ENCODE measurements at places on chromosomes 11 and 22.

DNA sequence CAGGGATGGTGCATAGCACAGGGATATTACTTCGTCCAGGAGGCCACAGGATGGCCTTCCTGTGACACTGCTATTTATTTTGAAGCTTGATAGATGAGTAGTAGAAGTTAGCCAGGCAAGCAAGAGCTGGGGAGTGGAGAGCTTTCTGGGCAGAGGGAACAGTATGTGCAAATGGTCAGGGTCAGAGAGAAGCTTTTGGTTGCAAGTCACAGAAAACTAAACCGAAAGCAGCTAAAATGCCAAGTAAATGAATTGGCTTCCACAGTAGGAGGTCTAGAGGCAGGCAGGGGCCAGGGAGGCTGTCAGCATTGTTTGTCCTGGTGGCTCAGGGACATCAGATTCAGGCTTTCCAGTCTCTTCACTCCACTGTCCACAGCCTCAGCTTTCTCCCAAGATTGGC lies 247.5 kb downstream of the GRIK4 start:
- no peak overlapping the region for H3K4me3 ChIP-seq
- H3K27ac ChIP-seq: no peak overlapping the region
- no peak for DNase-seq
- no peaks in the 10 kb centered on the region for H3K36me3 ChIP-seq
- no peaks in the 10 kb centered on the region for H3K27me3 ChIP-seq
- no peaks in the 10 kb centered on the region for H3K4me1 ChIP-seq

GRCh38 chr11:120400564-120401364 lies 64.6 kb downstream of the ARHGEF12 start:
- no peak overlapping the region for H3K27ac ChIP-seq
- H3K4me3 ChIP-seq: no peak overlapping the region
- no peaks in the 10 kb centered on the region for H3K27me3 ChIP-seq
- no peak for DNase-seq
- no peaks in the 10 kb centered on the region for H3K36me3 ChIP-seq

DNA sequence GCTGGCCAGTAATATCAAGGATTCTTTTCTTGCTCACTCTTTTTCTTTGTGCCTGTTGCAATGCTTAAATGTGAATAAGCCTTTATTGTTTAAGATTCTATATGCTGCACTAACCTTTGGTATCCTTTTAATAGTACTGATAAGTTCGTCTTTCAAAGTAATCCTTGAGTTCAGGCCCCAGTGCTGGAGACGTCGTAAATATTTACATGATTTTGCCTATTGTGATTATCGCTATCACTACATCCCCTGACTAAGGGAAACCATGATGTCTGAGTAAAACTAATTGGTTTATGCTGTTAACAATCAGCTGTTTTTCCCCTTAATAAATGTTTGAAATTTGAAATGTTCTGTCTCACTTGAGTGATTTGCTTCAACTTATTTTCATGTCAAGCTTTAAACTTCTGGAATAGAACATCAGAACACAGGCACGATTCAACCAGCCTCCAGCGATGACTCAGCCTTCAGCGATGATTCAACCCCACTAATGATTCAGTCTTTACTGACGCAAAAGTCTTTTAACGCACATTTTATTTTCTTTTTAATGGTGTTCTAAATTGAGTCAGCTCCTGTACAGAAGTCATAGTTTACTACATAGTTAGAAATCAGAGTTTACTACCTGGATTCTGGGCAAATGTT lies 3.9 kb downstream of the HTATIP2 start:
- no peak for DNase-seq
- H3K27ac ChIP-seq: peak overlapping the region; percentile 15
- H3K36me3 ChIP-seq: peaks cover 37% of the 10 kb centered on the region
- H3K4me3 ChIP-seq: peak overlapping the region; percentile 26

DNA sequence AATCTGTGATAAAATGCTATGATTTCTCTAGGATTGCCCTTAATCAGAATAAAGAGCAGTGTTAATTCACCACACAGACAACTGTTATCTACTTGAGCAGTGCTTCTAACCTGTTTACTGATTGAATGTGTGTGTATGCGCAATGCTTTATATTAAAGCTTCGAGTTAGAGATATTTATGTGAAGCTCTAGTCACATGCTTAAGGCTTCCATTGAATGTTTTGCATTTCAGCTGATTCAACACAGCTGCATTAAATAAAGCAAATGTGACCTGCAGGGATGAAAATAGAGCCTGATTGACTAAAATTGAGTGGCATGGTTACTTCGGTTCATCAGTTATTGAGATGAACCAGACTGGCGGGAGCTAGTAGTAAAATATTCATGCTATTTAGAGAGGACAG lies 395.3 kb downstream of the JRKL start:
- no peak overlapping the region for H3K4me3 ChIP-seq
- H3K27me3 ChIP-seq: no peaks in the 10 kb centered on the region
- H3K27ac ChIP-seq: no peak overlapping the region
- no peaks in the 10 kb centered on the region for H3K36me3 ChIP-seq
- DNase-seq: no peak
- no peaks in the 10 kb centered on the region for H3K4me1 ChIP-seq

DNA sequence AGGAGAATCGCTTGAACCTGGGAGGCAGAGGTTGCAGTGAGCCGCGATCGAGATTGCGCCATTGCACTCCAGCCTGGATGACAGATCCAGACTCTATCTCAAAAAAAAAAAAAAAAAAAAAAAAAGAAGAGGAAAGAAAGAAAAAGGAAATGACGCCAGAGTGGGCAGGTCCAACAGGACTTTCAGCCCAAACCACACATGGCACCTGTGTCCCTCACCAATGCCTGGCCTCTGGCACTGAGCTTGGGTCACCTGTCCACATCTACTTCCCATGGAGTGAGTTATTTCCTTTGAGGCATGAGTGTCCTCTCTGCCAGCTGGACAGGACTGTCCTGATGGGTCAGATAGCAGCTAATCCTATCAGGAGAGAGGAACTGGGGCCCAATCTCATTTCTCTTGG lies 15.2 kb upstream of the GCAT start:
- no peak for DNase-seq
- no peaks in the 10 kb centered on the region for H3K36me3 ChIP-seq
- H3K4me3 ChIP-seq: no peak overlapping the region
- H3K27ac ChIP-seq: no peak overlapping the region
- H3K27me3 ChIP-seq: no peaks in the 10 kb centered on the region

GRCh38 chr11:22699388-22699787 lies 33.0 kb downstream of the GAS2 start:
- no peaks in the 10 kb centered on the region for H3K36me3 ChIP-seq
- 0 out of 2 replicates have a peak, but pooled peaks cover 3% of the 10 kb centered on the region for H3K27me3 ChIP-seq
- no peak overlapping the region for H3K27ac ChIP-seq
- no peak for DNase-seq

DNA sequence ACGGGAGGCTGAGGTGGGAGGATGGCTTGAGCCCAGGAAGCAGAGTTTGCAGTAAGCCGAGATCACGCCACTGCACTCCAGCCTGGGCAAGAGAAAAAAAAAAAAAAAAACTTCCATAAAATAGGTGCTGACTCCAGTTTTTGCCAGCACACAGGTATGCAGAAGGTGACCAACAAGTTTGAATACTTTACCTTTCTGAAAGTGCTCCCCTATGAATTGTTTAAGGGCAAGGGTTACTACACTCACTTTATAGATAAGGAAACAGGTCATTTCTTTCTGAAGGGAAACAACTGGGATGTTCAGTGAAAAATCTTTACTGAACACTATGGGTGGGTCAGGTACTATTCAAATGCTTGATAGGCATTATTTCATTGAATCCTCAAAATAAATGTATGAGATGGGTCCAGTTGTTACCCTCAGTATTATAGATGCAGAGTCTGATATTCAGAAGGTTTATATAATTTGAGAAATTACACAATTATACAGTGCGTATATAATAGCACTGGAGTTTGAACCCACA lies 538.5 kb downstream of the INSC start:
- peaks cover 4% of the 10 kb centered on the region for H3K4me1 ChIP-seq
- no peaks in the 10 kb centered on the region for H3K36me3 ChIP-seq
- H3K27me3 ChIP-seq: no peaks in the 10 kb centered on the region
- H3K4me3 ChIP-seq: no peak overlapping the region
